Activated CD8-positive, alpha-beta memory T cell treated with anti-CD3 and anti-CD28 coated beads, Interleukin-2, amount 10 ng/mL, durations not matched to agents 7 days and 5 days (primary cell): ENCODE measurements at places on chromosomes 5 and 9. TPM values are rescaled to one million over a fixed set of nuclear protein-coding genes. Genes with fewer than 3 reads are reported as not detected.
A peak's percentile ranks its signal among the peaks of the same experiment; 100 is the strongest.

GRCh38 chr9:121672213-121672612, 20.8 kb downstream of the DAB2IP start:
- DNase-seq = no peak

The KCTD16 gene
- 0.12 TPM for total RNA-seq

- DNase-seq = no peak
Observed at GRCh38 chr9:113665064-113665463, 201.5 kb downstream of the RGS3 start.

GRCh38 chr9:137642118-137642601, 23.4 kb downstream of the EHMT1 start:
- no peak for DNase-seq

DNA sequence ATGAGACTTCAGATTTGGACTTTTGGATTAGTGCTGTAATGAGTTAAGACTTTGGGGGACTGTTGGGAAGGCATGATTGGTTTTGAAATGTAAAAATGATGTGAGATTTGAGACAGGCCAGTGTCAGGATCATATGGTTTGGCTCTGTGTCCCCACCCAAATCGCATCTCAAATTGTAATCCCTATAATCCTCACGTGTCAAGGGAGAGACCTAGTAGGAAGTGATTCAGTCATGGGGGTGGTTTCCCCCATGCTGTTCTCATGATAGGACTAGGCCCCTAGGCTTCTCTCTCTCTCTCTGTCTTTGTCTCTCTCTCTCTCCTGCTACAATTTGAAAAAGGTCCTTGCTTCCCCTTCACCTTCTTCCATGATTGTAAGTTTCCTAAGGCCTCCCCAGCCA, 473.3 kb upstream of the CD180 start:
- DNase-seq = no peak

The LPAR1 gene
- total RNA-seq = not detected

GRCh38 chr5:37668524-37669047, 171.3 kb downstream of the GDNF start:
- DNase-seq = no peak

GRCh38 chr5:131524431-131524830, 110.6 kb downstream of the RAPGEF6 start:
- DNase-seq = no peak

DNA sequence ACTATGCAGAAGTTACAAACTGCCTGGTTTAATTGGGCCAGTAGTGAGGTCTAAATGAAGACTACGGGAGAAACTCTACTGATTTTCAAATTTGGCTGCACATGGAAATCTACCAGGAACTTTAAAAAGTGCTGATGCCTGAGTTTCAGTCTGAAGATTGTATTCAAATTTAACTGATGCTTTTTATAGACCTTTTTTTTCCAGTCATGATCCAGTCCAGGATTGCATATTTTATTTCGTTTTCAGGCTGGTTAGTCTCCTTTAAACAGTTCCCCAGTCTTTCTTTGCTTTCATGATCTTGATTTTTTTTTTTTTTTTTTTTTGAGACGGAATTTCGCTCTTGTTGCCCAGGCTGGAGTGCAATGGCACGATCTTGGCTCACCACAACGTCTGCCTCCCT, 23.7 kb upstream of the SPZ1 start:
- DNase-seq = no peak

DNA sequence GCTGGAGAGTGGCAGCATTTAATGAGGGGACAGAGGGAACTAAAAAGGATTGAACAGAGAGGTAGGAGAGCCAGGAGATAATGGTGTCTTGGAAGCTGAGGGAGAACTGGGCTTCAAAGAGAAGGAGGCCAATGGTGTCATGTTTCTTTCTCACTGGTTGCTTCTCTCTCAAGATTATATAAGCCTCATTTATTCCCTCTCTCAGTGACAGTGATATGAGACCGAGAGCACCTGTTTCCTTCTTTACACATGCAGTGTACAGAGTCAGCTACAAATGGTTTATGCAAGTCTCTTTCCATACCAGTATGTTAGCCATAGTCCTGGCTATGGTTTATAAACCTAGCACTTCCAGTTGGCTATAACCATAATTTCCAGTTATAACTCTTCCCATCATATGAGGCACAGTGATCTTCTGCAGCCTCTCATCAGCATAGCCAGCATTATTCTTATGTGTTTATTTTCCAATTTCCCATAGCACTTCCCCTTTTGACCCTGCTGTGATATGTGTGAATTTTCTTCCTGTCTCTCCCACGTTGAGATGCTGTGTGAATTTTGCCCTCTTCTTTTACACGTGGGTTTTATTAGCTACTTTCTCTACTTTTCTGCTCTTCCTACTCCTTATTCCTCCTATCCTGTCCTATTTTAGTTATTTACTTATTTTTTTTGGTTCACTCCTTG, 71.2 kb downstream of the UNC13B start:
- DNase-seq = no peak

GRCh38 chr5:138946241-138946623, 71.1 kb upstream of the LRRTM2 start:
- DNase-seq = no peak

The PAEP gene
- not detected for total RNA-seq

DNA sequence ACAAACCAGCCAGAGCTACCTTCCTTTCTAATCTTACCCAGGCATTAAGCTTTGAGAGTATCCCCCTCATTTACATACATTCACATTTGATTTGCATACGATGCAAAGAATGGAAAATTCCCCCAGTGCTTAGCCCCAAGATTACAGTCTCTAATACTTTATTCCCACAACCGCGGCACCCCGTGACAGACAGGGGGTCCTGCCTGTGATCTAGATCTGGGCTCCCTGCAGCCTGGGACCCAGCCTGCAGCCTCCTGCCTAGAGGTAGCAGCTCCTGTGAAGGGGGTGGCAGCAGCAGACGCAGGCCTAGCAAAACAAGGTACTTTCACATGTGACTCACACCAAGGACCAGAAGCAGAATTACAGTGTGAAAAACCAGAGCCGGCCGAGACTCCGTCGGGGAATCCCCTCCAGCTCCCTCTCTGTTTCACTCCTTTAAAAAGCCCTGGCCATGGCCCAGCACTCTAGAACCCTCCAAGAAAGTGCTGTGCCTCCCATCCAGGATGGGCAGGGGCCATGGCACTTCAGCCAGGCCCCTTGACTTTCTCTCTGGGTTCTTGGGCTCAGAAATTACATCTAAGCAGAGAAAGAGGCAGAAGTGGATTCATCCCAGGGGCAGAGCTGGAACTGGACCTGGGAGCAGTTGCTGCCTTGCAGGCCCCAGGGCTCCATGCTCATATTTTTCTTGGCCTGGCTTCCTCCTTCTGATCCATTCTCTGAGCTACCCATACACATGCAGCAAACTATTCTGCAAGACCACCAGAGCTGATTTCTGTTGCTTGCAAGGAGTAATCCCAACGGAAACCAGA, 14.0 kb upstream of the TCF7 start:
- peak; percentile 84 for DNase-seq

GRCh38 chr9:15344191-15344590, 37.2 kb upstream of the TTC39B start:
- DNase-seq = no peak

The SLC22A4 gene
- total RNA-seq = 0.75 TPM

The FBLL1 gene
- total RNA-seq = not detected

DNA sequence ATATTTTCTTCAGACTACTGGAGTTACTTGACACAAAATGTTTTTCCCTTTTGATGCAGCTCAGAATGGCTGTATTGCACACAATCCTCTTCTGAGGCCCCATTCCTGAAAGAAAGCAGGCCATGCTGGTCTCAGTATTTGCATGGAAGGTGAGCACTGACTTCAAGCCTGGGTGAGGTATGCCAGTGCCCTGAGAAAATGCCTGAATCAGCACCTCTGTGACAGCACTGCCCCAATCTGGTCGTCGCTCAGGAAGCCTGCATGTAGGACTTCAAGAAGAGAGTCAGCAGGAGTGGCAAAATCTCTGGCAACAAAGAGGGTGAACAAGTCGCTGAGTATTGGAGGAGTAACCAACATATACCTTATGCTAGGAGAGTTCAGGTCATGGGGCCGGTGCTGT, 425.2 kb upstream of the PIK3R1 start:
- DNase-seq = no peak
